Renal cortical epithelial cell (primary cell): ENCODE measurements at places on chromosomes 1 and 21. TPM values are rescaled to one million over a fixed set of nuclear protein-coding genes. Genes with fewer than 3 reads are reported as not detected.
A peak's percentile ranks its signal among the peaks of the same experiment; 100 is the strongest.

GRCh38 chr21:41777951-41778815, 11.3 kb upstream of the RIPK4 start:
- DNase-seq: peak; percentile 73

DNA sequence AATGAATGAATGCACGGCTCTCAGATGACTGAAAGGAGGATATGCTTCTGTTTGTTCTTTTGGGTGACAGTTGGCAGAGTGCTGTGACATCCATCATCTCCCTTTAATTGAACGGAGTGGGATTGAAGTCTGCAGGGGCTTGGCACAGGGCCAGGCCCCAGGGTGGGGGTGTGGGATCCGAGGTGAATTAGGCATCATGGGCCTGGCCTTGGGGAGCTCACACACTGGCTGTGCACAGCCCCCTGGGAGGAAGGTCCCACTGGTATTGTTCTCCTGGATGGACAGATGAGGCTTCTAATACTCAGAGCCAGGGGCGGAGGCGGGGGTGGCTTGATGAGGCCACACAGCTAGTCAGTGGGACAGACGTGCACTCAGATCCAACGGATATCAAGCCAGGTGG, 19.3 kb downstream of the EPHB2 start:
- DNase-seq: no peak

The SPAG17 gene
- 1.4 and 14.6 TPM in 2 replicates for total RNA-seq

DNA sequence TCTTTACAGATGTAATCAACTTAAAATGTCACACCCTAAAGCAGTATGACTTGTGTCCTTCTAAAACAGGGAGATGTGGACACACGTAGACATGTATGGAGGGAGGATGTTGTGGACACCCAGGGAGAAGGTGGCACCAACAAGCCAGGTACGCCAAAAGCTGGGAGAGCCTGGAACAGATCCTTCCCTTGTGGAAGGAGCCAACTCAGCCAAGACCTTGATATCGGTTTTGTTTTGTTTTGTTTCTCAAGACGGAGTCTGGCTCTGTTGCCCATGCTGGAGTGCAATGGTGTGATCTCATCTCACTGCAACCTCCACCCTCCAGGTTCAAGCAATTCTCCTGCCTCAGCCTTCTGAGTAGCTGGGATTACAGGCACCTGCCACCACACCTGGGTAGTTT, 45.6 kb downstream of the CHAF1B start:
- DNase-seq: peak; percentile 51

- no peak for DNase-seq
Measured at GRCh38 chr1:110336300-110337039, 2.7 kb upstream of the RBM15 start.

The SETSIP gene
- 0.15 and 0.52 TPM in 2 replicates for total RNA-seq

- DNase-seq: peak; percentile 35
Measured at GRCh38 chr1:221994274-221994698, 252.4 kb upstream of the DUSP10 start.

DNA sequence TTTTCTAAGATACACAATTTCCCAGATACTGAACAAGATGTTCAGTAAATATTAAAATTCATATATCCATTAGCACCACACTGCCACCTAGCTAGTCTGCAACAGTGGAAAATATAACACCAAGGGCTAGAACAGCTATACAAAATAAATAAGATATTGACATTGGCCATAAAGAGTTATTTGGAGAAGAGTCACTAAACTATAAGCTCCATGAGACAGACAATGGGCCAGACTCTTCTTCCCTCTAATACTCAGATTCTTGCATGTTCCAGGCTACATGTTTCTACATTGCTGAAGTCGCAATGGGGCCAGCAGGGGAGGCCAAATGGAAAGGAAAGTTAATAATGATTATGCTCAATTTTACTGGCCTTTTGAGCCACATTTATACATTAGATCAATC, 21.5 kb downstream of the SPATA6 start:
- no peak for DNase-seq

DNA sequence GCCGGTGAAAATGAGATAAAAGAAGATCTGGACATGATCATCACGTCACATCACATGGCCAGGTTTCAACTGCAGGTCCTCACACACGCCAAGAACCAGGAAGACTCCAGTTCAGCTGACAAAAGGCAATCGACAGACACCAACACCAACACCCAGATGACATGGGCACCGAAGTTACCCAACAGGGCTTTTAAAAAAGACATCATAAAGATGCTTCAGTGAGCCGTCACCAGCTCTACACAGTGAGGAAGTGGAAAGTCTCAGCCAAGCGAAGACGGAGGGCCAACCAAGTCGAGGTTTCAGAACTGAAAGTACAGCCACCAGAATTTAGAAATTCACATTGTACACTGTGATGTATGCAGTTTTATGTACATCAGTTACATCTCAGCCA, 154.3 kb upstream of the COL6A1 start:
- no peak for DNase-seq

DNA sequence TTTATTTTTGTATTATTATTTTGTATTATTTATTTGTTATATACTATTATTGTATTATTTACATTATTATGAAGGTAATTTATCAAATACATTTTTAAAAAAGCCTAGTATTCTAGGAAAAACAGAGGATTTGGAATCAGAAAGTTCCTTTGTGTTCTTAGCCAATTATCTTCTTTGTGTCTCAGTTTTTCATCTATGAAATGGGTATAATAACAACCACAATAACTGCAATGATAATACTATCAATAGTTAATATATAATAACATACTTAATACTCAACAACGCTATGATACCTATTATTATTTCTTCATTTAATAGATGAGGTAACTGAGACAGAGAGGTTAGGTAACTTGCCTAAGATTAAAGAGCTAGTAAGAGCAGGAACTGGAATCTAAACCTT, 80.4 kb upstream of the GNG4 start:
- no peak for DNase-seq

DNA sequence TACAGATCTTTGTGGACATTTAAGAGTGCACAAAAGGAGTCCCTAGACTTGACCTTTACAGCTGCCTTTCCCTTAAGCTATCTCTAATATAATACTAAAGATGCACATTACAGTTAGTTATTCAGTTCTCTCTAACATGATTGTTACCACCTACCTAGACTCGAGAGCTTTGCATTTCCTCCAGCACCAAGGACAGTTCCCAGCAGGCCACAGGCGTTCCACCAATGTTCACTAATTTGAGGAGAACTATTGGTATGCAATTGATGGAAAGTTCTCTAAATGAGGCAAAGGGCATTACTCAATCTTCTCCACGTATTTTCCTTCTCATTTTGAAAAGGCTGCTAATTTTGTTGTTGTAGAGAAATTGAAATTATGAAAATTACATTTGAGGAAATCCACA, 5.4 kb upstream of the NTNG1 start:
- peak; percentile 57 for DNase-seq

The CD1B gene
- not detected in 2 replicates for total RNA-seq

DNA sequence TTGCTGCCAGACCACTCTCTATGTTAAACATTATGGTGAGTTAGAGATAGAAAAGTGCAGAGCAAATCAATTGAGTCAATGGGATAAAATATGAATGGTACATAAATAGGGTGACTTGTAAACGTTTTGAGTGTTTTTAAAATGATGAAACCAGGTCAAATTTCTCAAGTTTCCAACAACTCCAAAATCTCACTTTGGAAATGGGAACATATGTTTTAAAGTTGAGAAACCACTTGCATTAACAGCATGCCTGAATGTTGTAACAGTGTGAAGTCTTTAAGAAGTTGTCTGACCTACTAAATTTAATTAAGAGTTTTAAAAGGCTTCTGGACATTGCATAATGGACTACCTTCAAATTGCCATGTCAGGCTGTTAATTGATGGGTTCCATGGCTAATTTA, 33.6 kb upstream of the RAVER2 start:
- no peak for DNase-seq

The VSIG8 gene
- total RNA-seq: not detected in 2 replicates

- no peak for DNase-seq
Measured at GRCh38 chr1:60273185-60273584, 199.6 kb upstream of the C1orf87 start.

GRCh38 chr1:167105271-167106118, 11.6 kb downstream of the STYXL2 start:
- DNase-seq: peak; percentile 38

DNA sequence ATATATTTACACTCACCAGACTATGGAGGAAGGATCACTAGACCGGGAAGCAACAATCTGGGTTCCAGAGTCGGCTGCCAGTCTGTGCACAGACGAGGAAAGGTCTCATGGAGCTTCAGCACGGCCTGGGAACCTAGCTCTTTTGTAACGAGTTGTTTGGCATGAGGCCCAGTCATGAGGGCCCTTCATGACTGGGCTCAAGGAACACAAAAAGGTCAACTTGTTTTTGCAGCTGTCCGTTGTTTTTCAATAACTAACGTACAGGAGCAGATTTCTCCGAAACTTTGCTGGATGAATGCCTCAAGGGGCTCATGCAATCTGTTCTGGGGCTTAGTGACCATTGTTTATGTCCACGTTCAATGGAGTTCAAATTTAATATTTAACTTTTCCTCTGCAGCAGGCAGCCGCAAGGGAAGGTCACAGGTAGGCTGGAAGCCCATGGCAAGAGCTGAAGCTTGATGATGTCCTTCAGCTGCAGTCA, 5.9 kb upstream of the STUM start:
- peak; percentile 97 for DNase-seq

The INAVA gene
- 28.1 and 58.5 TPM in 2 replicates for total RNA-seq

- no peak for DNase-seq
Measured at GRCh38 chr1:3443807-3444206, 10.7 kb upstream of the ARHGEF16 start.

The HENMT1 gene
- 2.3 and 2.9 TPM in 2 replicates for total RNA-seq

The EPHA2 gene
- total RNA-seq: 104 and 146 TPM in 2 replicates

GRCh38 chr21:17866590-17866989, 47.4 kb upstream of the C21orf91 start:
- no peak for DNase-seq

DNA sequence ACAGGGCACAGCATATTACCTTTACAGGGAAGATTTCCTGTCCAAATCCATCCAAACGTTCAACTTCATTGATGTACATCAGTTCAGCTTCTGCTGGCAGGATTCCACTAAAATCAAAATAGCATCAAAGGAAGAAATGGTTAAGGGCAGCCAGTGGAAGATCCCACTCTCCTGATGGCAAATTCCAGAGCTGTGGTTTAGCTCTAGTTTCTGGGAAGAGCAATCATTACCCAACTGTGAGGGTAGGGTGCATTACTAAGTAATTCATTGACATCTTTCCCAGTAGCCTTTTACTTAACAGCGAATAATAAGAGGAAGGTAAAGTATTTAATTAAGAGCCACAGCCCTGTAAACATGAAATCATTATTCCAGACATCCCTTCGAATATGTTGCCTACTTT, 120.7 kb downstream of the SMYD2 start:
- peak; percentile 98 for DNase-seq

DNA sequence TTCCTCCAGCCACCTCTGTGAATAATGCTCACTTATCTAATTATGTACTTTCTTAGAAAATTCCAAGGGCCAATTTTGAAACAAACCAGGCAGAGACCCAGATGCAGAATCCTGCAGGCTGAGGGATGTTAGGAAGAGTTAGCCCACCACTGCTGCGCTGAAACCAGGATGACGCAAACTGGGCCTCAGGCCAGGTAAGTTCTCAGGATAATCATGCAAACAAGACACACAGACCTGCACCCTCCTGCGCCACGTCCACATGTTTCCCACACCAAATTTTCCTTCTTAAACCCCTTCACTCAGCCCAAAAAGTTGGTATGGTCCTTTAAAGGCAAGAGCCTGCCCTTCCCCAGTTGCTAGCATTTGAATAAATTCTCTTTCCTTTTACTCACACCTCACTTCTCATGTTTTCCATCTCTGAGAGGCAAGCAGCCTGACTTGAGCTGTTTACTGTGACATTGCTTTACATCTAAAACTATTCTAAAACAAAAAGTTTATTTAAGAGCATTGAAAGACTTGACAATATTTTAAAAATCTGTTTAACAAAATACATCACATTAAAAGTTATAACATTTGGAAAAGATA, 887.1 kb downstream of the LRRIQ3 start:
- DNase-seq: no peak

DNA sequence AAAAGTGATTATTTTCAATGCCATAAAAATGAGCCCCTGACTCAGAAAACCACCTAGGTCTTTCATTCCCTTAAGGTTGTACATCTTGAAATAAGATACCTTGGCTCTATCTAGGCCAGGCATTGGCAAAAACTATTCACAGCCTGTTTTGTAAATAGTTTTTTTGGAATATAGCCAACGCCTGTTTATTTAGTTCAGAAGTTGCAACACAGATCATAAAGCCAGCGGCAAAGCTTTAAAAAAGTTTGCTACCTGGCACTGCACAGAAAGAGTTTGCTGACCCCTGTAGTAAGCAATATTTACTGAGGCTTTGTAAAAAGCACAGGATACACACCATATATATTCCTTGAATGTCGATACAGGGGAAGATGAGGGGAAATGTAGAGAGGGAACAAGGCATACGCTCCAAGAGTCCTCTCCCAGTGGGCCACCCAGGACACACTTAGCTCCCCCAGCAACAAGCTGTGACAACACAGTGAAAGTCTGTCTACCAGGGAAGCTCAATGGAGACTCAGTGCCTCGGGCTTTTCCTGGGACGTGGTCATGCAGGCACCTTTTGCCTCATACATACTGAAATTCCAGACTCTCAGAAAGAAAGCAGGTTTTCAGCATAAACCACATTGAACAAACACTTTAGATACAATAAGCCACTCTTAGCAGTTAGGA, 20.5 kb downstream of the TARBP1 start:
- peak; percentile 42 for DNase-seq

GRCh38 chr1:197928849-197929336, 11.7 kb downstream of the LHX9 start:
- no peak for DNase-seq

The TSACC gene
- total RNA-seq: not detected in 2 replicates

DNA sequence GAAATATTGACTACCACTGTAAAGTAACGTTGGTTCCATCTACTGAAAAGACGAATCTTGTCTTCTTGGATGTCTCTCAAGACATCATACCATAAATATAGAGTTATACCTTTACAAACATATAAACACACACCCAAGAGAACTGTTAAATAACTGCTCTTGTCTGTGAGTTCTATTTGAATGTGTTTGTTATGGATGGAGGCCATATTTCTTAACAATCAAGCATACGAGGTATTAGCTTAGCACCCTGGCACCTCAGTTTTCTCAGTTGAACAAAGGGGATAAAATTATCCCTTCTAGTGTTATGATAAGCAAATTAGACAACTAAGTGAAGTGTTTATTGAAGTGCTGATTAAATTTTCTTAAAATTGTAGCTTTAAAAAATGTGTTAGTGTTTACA, 336.6 kb upstream of the ZRANB2 start:
- DNase-seq: no peak

DNA sequence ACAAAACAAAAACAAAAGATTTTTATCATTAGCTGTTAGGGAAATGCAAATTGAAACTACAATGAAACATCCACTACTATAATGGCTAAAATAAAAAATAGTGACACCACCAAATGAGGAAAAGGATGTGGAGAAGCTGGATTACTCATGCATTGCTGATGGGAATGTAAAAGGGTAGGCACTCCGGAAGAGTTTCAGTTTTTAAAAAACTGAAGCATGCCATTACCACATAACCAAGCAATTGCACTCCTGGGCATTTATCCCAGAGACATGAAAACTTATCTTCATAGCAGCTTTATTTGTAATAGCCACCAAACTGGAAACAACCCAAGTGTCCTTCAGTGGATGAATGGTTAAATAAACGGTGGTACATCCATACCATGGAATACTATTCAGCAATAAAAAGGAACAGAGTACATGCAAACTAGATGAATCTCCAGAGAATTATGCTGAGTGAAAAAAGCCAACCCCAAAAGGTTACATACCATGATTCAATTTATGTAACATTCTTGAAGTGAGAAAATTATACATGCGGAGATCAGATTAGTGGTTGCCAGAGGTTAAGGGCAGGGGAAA, 14.5 kb upstream of the CFAP298 start:
- no peak for DNase-seq

The KRTAP13-2 gene
- not detected in 2 replicates for total RNA-seq

The CCDC17 gene
- 0.52 and 1.1 TPM in 2 replicates for total RNA-seq

- peak; percentile 79 for DNase-seq
Measured at GRCh38 chr1:49102752-49103151, 326.1 kb upstream of the BEND5 start.
